ENCODE measurements at places on chromosomes 16 and 17.

GRCh38 chr17:4175921-4176807 lies 33.2 kb downstream of the CYB5D2 start:
- DNase-seq: peak; percentile 28

DNA sequence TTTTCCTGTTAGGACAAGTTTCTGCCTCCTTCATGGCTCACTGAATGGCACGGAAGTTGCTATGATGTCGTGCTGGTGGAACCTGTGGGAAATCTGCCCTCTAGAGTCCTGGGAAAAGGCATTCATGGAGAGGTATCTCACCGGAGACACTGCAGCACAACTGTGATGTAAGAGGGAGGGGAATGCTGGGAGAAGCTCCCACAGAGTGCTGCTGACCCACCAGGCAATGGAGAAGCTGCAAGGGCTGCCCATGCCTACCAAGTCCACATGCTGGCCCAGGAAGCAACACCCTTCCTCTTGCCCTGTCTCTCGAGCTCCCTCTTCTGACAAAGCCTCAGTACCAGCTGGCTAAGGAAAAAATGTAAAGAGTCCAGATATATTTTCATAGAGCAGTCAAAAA lies 45.2 kb upstream of the SLC5A11 start:
- no peak for DNase-seq

DNA sequence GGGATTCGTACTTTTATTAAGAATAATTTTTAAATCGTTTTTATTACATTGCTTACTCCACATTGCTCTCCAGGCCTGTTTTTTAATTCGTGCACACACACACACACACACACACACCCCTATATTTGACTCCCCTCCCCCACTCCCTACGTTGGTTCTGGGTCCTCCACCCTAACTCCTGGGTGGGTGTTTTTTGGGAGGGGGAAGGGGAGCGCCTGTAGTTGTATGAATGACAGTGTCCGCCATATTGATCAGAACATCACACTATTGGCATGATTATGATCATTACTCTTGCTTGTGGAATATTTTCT lies 1.3 kb downstream of the GNAO1 start:
- no peak for DNase-seq

DNA sequence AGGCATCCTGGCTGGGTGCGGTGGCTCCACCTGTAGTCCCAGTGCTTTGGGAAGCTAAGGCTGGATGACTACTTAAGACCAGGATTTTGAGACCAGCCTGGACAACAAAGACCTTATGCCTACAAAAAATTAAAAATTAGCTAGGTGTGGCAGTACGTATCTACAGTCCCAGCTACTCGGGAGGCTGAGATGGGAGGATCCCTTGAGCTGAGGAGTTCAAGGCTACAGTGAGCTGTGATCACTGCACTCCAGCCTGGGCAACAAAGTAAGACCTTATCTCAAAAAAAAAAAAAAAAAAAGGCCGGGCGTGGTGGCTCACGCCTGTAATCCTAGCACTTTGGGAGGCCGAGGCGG lies 6.1 kb downstream of the MVP start:
- DNase-seq: no peak

DNA sequence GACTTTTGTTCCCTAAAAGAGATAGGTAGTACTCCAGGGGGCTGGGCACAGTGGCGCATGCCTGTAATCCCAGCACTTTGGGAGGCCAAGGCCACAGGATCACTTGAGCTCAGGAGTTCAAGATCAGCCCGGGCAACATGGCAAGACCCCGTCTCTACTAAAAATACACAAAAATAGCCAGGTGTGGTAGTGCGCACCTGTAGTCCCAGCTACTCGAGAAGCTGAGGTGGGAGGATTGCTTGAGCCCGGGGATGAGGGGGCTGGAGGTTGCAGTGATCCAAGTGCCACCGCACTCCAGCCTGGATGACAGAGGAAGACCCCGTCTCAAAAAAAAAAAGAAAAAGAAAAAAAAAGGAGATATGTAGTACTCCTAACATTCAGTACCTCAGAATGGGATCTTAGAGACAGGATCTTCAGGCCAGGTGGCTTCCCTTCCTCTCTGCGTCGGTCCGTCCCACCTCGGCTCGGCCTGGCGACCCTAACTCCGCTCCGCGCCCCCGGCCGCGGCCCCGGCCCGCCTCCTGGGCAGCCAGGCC lies 89.6 kb downstream of the CDC27 start:
- DNase-seq: no peak

- DNase-seq: no peak
These were observed 1.3 kb downstream of the TLCD3A start for GRCh38 chr17:733743-734142.

DNA sequence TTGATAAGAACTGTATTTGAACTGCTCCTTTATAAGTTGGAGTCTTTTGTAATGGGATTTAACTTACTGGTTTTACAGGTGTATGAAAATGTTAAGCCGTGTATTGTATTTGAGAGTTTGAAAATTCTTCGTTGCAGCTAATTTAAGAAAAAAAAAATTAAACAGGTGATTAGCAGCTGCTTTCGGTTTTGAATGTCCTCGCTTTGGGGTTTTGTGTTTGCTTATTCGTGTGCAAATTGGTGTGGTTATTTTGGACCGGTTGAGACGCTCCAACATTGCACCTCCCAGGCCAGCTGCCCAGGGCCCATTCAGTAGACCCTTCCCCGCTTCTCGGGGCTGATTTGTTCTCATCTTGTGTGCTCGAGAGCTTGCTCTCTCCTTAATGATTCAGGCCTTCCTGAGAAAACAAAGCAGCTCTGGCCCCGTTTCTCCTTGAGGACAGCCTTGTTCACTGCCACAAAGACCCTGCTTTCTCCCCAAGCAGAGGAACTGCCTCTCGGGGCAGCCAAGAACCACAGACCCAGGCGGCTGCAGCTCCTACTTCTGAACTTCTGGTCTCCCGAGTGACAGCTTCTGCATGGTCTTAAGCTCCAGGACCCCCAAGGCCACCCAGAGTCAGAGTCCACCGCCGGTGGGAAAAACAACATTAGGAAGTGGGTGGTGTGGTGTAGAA lies 100.5 kb downstream of the MSI2 start:
- DNase-seq: no peak

DNA sequence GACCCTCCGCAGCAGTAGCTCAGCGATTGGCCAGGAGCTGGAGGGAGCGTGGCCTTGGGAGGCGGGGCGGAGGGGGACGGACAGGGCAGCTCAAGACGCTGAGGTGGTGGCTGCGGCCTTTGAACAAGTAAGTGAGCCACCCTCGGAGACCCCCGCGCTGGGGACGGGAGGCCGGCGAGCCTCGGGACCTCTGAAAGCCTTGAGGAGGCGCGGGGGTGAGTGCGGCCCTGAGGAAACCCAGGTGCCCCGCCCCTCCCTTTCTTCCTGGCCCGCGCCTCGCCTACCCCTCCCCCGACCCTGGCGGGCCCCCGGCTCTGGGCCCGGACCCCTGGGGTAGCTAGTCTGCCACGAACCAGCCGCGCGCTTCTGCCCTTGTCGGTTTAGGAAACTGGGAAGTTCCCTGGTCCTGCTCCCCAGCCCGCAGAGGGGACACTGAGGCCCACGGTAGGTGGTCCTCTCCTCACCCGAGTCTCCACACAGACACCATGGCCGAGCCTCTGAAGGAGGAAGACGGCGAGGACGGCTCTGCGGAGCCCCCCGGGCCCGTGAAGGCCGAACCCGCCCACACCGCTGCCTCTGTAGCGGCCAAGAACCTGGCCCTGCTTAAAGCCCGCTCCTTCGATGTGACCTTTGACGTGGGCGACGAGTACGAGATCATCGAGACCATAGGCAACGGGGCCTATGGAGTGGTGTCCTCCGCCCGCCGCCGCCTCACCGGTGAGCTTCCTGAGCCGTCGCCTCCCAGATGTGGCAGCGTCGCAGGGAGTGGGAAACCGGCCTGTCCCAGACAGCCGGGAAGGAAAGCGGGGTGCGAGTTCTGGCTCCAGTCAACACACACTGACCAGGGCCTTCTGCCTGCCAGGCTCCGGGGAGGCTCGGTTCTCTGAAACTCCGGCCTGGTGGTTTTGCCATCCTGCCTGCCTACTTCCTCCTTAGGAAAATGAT lies at the start of gene MAPK7:
Gene MAPK7 (plus strand): TSS at position 83 of the 945 bp plus-strand sequence. CDS start 403 bp downstream, at position 486.
- DNase-seq: no peak

DNA sequence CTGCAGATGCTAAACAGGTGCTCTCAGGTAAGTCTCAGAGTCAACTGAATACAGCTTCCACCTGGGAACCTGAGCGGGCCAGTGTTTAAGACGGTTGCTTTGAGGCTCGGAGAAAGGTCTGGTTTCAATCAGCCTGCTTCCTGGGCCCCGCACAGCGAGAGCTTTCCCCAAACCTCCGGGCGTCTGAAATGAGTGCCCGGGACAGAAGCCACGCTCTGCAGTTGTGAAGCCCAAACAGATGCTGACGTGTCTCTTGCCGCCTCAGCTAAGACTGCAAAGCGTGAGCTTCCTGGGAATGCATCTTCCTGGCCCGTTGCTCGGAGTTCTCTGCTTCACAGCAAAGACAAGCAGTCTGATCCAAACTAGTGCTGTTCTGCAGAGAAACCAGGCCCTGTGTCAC lies 36.7 kb downstream of the PLXDC1 start:
- no peak for DNase-seq

- DNase-seq: no peak
These were observed 81.3 kb downstream of the GSG1L start for GRCh38 chr16:27982184-27982583.

GRCh38 chr17:8443756-8444155 lies 8.1 kb downstream of the NDEL1 start:
- DNase-seq: no peak

- DNase-seq: no peak
These were observed 3.3 kb upstream of the CES1 start for GRCh38 chr16:55836158-55836611.

- no peak for DNase-seq
These were observed 32.9 kb downstream of the CPSF4L start for GRCh38 chr17:73228748-73229236.

DNA sequence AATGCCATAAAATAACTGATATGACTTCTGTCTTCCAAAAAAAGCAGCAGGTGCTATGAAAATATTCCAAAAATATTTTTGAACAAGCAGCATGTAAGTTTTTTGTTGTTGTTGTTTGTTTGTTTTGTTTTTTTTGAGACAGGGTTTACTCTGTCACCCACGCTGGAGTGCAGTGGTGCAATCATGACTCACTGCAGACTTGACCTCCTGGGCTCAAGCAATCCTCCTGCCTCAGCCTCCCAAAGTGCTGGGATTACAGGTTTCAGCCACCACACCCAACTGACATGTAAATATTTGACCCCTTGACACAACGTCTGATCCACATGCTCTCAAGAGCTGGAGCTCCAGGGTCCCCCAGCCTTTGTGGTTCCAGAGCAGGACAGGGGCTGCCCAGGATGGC lies 98.4 kb downstream of the LITAF start:
- DNase-seq: no peak

DNA sequence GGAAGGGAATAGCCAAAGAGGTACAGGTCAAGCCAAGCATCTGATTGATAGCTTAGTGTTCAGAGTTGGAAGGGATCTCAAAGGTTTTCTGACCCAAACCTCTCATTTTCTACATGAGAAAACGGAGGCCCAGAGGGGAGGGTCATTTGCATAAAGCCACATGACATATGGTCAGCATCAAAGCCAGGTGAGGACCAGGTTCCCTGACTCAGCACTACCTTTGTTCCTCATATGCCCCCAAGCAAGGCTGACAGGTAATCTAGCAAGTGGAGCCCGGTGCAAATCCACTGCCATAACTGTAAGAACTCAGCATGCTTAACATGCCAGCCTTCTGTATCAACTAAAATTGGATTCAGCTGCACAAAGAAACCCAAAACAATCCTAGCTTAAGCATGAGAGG lies 28.2 kb upstream of the CCL1 start:
- DNase-seq: no peak

DNA sequence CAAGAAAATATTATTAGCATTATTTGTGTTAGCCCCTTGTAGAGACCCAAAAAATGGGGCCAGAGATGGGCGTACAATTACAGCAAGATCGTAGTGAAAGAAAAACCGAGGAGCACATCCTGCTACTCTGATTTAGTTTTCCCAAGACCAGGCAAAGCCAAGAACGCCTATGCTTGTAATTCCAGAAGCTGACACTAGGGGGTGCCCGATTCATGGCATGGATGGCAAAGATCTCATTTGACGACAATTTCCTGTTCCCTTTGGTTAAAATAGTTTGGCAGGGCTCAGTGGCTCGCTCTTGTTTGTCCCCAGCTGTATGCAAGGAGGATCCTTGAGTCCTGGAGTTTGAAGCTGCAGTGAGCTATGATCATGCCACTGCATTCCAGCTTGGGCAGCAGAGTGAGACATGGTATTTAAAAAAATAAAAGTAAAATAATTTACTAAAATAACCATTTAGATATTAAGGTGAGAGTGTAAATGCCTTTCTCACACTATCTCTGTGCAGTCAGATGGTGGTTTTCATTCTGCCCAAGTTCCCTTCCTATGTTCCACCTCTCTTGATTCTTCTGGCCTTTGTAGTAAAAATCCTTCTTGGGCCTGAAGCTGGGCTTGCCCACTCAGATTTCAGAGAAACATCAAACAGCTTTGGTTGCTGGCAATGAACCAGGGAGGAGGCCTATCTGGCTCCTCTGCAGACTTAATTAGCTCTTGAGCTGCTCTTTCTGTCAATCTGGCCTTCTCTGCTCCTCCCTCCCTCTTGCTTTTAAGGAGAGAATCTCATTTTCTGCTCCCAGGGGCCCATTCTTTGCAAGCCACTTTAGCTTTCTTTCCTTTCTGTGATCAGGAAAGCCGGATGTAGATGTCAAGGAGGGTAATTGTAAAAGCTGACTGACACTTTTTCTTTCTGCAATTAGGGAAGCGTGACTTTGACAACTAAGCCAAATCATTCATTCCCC lies 31.2 kb downstream of the TMEM238L start:
- DNase-seq: peak; percentile 5

- no peak for DNase-seq
These were observed 6.1 kb downstream of the TVP23A start for GRCh38 chr16:10812312-10813098.

GRCh38 chr17:76365256-76365903 lies 11.7 kb upstream of the PRPSAP1 start:
- no peak for DNase-seq

- no peak for DNase-seq
These were observed 18.5 kb downstream of the CYTH1 start for GRCh38 chr17:78763561-78763960.

GRCh38 chr17:78913115-78913514 lies 10.1 kb upstream of the CEP295NL start:
- no peak for DNase-seq

DNA sequence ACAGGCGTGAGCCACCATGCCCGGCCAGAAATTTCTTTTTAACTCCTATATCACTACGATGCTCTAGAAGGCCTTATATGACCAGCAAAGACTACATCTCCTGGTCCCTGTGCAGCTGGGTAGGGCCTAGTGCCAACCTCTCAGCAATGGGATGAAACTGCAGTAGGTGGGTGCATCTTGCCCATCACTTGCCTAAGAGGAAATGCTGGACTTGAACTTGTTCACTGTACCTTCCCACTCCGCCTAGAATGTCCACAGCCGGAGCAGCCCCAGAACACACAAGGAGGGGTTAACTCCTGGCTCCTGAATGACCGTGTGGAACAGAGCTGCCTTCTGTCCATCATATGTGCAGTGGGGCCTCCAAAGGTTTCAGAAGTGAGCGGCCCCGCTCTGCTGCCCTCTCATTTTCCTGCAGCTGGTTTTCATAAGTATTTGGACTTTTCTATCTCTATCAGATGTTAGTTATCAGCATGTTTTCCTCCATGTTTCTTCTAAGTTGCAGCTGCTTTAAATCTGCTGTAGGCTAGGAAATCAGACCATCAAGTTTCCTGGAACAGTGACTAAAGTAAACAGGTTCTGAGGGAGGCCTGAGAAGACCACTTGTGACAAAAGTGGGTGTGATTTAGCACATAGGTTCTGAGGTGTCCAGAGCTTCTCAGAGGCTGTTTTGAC lies 52.5 kb downstream of the WSB1 start:
- no peak for DNase-seq

GRCh38 chr17:36845916-36846315 lies 91.4 kb upstream of the LHX1 start:
- no peak for DNase-seq

- no peak for DNase-seq
These were observed 20.0 kb downstream of the ARHGAP23 start for GRCh38 chr17:38448208-38448771.

Data from CD4-positive, alpha-beta T cell (primary cell).